ENCODE measurements at places on chromosomes 16 and 17.

- DNase-seq = no peak
Observed at GRCh38 chr16:2769675-2770056, 7.4 kb downstream of the ELOB start.

DNA sequence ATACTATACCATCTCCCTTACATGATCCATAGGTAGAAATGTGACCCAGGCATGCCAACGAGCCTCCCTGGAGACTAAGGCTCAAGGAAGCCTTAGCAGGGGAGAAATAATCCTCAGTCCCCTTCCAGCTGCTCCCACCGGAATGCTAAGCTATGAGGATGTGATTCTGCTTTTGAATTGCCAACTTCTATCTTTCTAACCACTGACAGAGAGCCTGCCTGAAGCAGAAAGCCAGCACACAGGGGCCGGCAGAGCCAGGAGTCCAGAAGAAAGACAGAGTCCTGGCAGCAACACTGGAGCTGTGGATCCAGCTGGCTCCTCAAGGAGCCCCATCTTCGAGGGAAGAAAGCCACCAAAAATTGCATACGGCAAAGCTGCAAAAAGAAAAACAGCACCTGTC, 579.6 kb upstream of the CDH5 start:
- DNase-seq = no peak

- no peak for DNase-seq
Observed at GRCh38 chr16:58866935-58867334, 132.8 kb upstream of the GOT2 start.

DNA sequence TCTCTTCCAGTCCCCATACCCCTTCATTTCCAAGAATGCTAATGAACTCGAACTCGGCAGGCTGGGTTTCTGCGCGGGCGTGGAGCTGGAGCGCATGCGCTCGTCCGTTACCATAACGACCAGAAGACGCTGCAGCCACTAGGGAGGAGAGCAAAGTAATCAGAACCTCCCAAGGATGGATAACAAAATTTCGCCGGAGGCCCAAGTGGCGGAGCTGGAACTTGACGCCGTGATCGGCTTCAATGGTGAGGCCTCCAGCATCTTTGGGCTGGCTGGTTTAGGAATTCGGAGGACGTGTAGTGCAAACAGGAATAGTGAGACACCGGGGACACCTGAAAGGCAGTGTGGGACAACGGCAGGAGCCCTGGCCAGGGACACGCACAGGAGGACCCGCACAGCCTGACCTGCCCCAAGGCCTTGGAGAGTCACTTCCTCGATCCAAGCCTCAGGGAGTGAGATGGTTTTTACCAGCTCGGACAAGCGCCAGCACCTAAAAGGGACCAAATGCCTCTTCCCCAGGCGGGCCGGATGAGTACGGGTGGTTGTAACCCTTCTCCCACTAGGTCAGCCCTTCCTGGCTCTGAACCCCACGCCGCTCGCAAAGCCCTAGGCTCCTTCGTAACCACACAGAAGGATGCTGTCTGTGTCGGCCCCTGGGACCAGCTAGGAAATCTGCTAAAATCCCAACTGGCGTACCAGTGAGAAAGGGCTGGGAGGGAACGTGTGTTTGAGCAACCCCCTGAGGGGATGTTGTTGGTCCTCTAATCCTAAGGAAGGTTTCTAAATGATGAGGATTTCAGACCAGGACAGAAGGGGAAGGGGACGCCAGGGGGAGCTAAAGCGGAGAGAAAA, at the start of gene CFAP52:
Gene CFAP52 (plus strand): TSS at position 122 of the 852 bp plus-strand sequence. CDS start 54 bp downstream, at position 176.
- DNase-seq = peak; percentile 49

DNA sequence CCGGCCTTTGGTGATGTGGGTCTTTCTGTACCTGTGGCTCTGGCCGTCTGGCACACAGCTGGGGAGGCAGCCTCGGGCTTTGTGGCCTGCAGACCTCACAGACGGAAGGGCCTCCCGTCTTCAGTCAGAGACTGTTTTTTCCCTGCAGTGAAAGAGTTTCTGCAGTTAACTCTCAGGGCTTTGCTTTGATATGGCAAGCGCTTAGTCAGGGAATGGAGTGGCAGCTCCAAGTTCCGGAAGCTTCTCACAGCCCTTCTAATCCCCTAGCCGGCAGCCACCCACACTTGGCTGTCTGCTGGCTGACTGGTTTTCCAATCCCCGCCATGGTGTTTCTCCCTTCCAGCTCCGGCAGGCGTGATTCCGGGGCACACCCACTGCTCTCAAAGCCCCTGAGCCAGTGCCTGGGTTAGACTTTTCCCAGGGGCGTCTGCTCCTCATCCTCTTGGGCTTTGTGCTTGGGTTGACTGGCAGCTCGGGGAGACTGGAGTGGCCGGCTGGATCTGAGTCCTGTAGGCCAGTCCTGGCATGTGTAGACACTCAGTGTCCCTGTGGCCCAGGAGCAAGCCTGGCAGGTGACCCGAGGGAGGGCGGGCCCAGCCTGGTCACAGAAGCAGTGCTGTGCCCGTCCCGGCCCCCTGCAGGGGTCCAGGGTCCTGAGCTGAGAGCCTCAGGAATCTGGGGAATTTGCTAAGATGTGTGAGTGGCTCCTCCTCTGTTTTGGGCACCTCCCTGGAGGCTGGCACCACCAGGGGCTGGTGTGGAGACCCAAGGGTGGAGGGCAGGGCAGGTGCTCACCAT, 29.9 kb downstream of the BAIAP2 start:
- DNase-seq = peak; percentile 27

GRCh38 chr17:1574697-1575471, 12.3 kb upstream of the PITPNA start:
- no peak for DNase-seq

GRCh38 chr16:56732832-56733231, 2.9 kb downstream of the NUP93 start:
- no peak for DNase-seq

- no peak for DNase-seq
Observed at GRCh38 chr17:35287286-35287811, 44.5 kb downstream of the SLFN5 start.

DNA sequence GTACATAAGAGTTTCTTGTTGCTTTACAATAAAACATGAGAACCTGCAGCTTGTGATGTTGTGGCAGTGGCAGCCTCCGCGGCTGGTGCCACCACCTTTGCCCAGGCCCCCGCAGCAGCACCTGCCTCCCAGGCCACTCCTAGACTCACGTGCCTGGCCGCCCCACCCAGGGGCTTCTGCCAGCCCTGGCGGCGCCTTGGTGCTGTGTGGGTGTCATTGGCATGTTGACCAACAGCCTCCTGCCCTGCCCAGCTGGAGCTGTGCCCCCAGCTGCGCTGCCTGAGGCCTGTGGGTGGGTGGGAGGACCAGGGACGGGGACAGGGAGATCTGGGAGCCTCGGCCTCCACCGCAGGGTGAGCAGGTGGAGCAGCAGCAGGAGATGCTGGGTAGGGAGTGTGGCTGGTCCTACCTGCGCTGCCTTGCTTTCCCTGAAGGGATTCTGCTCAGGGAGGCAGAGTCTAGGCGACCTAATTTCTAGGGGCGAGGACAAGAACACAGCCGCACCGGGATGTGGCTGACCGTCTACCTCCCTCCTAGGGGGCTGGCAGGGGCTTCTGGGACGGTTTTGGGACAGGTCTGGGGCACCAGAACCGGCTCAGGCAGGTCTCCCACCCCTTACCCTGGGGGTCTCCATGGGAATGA, 428 bp upstream of the DNASE1L2 start:
- no peak for DNase-seq

- no peak for DNase-seq
Observed at GRCh38 chr17:42271006-42271778, 5.0 kb downstream of the STAT5B start.

DNA sequence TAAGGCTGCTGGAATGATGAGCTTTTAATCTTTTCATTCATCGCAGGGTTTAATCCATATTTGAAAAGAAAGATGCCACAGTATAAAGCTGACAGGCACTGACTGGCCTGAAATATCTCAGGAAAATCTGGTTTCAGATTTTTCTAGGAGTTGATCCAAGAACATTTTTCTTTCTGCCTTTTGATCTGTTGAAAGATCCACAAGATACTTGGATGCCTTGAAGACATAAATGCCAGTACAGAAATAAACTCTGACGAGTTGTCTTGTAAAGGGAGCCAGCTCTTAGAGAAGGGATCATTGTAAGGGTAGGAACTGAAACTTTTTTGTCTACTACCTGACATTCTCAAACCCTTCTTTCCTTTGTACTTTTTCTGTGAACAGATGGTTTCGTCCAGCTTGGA, 25.4 kb upstream of the KRT20 start:
- DNase-seq = peak; percentile 28

DNA sequence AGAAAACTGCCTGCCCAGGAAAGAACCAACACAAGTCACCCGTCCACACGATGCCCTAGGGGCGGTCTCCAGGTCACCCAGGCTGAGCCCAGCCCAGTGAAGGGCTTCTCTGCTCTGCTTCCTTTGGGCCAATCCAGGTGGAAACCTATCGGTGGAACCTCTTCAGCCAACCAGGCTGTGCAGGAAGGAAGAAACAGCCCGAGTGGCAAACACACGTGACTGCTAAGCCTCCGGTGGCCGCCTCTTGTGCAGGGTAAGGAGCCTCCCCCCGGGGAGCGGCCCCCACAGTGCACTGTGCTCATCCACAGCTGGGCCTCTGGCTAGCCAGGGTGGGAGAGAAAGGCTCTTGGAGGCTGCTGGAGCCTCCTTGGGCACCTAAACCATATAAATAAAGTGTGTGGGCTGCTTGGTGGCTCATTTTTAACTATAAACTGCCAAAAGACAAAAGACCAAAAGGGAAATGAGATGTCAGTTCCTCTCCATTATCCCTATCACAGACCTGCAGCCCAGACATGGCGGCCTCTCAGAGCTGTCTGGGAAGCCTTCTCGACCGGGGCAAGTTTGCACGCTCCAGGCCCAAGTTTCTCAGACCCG, 2.4 kb downstream of the RTN4RL1 start:
- no peak for DNase-seq

- no peak for DNase-seq
Observed at GRCh38 chr17:83041305-83041704, 38.1 kb upstream of the METRNL start.

GRCh38 chr16:57260294-57260929, 15.4 kb downstream of the ARL2BP start:
- DNase-seq = no peak

All from AG09319 (cell line).